Type B pancreatic cell (in vitro differentiated cells): ENCODE measurements at places on chromosomes 2 and 18.

GRCh38 chr2:168196764-168197180, 50.6 kb downstream of the STK39 start:
- peaks cover 44% of the 10 kb centered on the region for H3K4me1 ChIP-seq
- no peaks in the 10 kb centered on the region for H3K27me3 ChIP-seq
- no peak for DNase-seq
- peaks cover 14% of the 10 kb centered on the region for H3K36me3 ChIP-seq
- H3K4me3 ChIP-seq, result peak overlapping the region; percentile 6
- H3K27ac ChIP-seq, result peak overlapping the region; percentile 36

- H3K4me3 ChIP-seq, result no peak overlapping the region
- H3K4me1 ChIP-seq, result peaks cover 32% of the 10 kb centered on the region
Observed at GRCh38 chr18:58117786-58118403, 73.9 kb downstream of the NEDD4L start.

- peak overlapping the region; percentile 88 for H3K27ac ChIP-seq
- H3K4me3 ChIP-seq, result peak overlapping the region; percentile 91
- H3K4me1 ChIP-seq, result peaks cover 28% of the 10 kb centered on the region
- peaks cover 4% of the 10 kb centered on the region for H3K27me3 ChIP-seq
- H3K36me3 ChIP-seq, result peaks cover 9% of the 10 kb centered on the region
- peak; percentile 72 for DNase-seq
Observed at GRCh38 chr2:223944166-223944702, 901 bp downstream of the WDFY1 start.

DNA sequence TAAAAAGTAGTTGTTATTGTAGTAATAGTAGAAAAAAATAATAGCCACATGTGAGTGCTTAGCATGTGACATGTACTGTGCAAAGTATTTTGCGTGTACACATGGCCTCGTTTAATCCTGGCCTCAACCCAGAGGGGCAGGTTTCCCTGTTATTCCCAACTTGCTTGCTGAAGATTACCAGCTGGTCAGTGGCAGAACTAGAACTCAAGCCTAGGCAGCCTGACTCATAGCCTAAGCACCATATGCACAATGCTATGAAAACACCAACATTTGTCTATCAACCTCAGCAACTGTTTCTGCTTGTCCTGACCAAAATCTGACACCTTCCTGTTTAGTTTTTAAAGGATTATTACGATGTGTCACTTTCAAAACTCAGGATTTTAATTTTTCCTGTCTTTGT, 234.9 kb upstream of the SMAD7 start:
- no peaks in the 10 kb centered on the region for H3K36me3 ChIP-seq
- DNase-seq, result no peak
- H3K27me3 ChIP-seq, result no peaks in the 10 kb centered on the region
- no peak overlapping the region for H3K4me3 ChIP-seq
- no peak overlapping the region for H3K27ac ChIP-seq

GRCh38 chr2:134375935-134376334, 122.1 kb downstream of the MGAT5 start:
- no peak for DNase-seq
- no peak overlapping the region for H3K4me3 ChIP-seq
- H3K27ac ChIP-seq, result no peak overlapping the region
- no peaks in the 10 kb centered on the region for H3K27me3 ChIP-seq

GRCh38 chr2:196252408-196253115, 81.2 kb upstream of the STK17B start:
- H3K27ac ChIP-seq, result no peak overlapping the region
- H3K4me3 ChIP-seq, result no peak overlapping the region
- no peak for DNase-seq
- H3K36me3 ChIP-seq, result peaks cover 22% of the 10 kb centered on the region
- H3K4me1 ChIP-seq, result peaks cover 5% of the 10 kb centered on the region

GRCh38 chr2:100334929-100335328, 12.6 kb upstream of the LONRF2 start:
- H3K4me3 ChIP-seq, result no peak overlapping the region
- H3K4me1 ChIP-seq, result no peaks in the 10 kb centered on the region

GRCh38 chr2:75466708-75467311, 93.9 kb downstream of the EVA1A start:
- DNase-seq, result no peak
- no peak overlapping the region for H3K27ac ChIP-seq
- peaks cover 28% of the 10 kb centered on the region for H3K4me1 ChIP-seq

- no peak overlapping the region for H3K4me3 ChIP-seq
- H3K27me3 ChIP-seq, result peaks cover 15% of the 10 kb centered on the region
- DNase-seq, result no peak
- no peaks in the 10 kb centered on the region for H3K4me1 ChIP-seq
Observed at GRCh38 chr2:112615051-112615450, 30.6 kb downstream of the CHCHD5 start.

DNA sequence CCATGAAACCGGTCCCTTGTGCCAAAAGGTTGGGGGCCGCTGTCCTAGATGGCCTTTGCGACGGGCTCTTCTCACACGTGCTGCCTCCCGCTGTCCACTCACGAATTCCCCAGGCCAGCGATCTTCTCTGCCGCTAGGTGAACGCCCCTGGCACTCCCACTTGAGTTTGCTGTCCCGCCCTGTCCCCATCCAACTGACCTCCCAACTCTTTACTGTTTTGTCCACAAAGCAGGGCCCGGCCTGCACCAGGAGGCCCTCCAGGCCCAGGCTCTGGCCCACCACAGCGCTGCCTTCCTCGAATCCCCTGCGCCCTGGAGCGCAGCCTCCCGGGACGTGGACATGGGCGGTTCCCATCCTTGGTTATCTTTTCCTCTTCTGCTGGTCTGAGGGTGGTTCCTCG, 69.7 kb upstream of the PXDN start:
- H3K4me1 ChIP-seq, result peaks cover 18% of the 10 kb centered on the region
- DNase-seq, result no peak
- peaks cover 10% of the 10 kb centered on the region for H3K27me3 ChIP-seq
- no peak overlapping the region for H3K4me3 ChIP-seq
- peak overlapping the region; percentile 48 for H3K27ac ChIP-seq

- H3K27me3 ChIP-seq, result peaks cover 4% of the 10 kb centered on the region
- H3K27ac ChIP-seq, result no peak overlapping the region
- no peaks in the 10 kb centered on the region for H3K4me1 ChIP-seq
- no peak overlapping the region for H3K4me3 ChIP-seq
- H3K36me3 ChIP-seq, result no peaks in the 10 kb centered on the region
Observed at GRCh38 chr2:52821631-52822030, 946.0 kb upstream of the CHAC2 start.

- no peaks in the 10 kb centered on the region for H3K36me3 ChIP-seq
- no peak overlapping the region for H3K4me3 ChIP-seq
- H3K27ac ChIP-seq, result no peak overlapping the region
- no peak for DNase-seq
- peaks cover 6% of the 10 kb centered on the region for H3K4me1 ChIP-seq
Observed at GRCh38 chr18:53698907-53699306, 525.6 kb downstream of the MBD2 start.

DNA sequence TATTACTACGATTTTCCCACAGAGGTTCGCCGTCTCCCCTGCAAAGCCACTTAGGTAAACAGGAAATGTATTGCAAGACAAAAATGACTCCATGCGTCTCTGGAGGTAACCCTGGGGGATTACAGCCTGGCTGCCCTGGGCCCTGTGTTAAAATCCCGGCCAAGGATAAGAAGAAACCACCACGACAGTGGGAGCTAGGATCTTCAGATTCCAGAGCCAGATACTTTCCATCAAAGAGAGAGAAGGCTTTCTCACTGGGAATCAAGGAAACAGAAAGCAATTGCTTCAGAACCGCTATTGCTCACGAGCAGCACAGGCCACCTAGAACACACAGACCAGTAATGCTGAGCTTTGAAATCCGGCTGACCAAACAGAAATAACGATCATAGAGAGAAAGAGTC, 97.9 kb upstream of the ZNF516 start:
- H3K4me3 ChIP-seq, result no peak overlapping the region
- H3K27me3 ChIP-seq, result peaks cover 4% of the 10 kb centered on the region
- no peaks in the 10 kb centered on the region for H3K36me3 ChIP-seq
- DNase-seq, result peak; percentile 39
- peak overlapping the region; percentile 48 for H3K27ac ChIP-seq
- peaks cover 35% of the 10 kb centered on the region for H3K4me1 ChIP-seq

DNA sequence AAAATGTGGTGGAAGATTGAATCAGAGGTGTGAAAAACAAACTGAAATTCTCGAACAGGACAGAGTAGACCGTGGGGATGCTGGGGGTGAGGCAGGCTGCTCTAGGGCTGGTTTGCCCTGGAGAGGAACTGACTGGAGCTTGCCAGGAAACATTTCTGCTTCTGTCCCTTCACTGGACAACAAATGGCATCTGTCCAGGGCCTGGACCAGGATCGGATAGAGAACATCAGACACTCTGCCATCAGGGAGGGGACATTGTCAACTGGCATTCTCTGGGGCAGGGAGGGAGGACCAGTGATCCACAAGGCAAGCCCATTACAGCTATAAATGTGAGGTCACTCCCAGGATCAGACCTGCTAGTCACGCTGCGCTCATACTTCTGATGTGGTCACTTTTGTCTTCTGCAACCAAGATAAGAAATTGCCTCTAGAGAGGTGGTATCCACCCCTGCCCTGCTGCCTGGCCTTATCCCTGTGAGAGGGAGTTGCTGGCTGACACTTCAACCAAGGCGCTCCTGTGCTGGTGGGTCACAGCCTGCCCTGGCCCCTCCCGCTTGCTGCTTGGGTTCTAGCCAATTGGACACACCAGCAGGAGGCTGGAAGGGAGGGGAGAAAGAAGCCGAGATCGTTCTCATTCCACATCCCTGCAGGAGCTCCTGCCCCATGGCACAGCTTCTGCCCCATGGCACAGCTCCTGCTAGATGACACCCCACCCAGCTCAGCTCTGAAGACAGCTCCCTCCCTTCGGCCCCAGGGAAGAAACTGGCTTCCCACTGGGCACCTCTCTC, 8.7 kb downstream of the NPPC start:
- H3K27me3 ChIP-seq, result peaks cover 13% of the 10 kb centered on the region
- no peaks in the 10 kb centered on the region for H3K4me1 ChIP-seq
- no peaks in the 10 kb centered on the region for H3K36me3 ChIP-seq
- no peak overlapping the region for H3K27ac ChIP-seq
- DNase-seq, result no peak
- H3K4me3 ChIP-seq, result no peak overlapping the region

GRCh38 chr2:46241344-46241743, 55.9 kb upstream of the EPAS1 start:
- no peak overlapping the region for H3K4me3 ChIP-seq
- H3K36me3 ChIP-seq, result no peaks in the 10 kb centered on the region
- H3K27ac ChIP-seq, result peak overlapping the region; percentile 48
- peaks cover 17% of the 10 kb centered on the region for H3K4me1 ChIP-seq
- DNase-seq, result no peak

- H3K36me3 ChIP-seq, result peaks cover 10% of the 10 kb centered on the region
- no peaks in the 10 kb centered on the region for H3K27me3 ChIP-seq
- H3K4me1 ChIP-seq, result no peaks in the 10 kb centered on the region
- no peak overlapping the region for H3K4me3 ChIP-seq
Observed at GRCh38 chr18:49878567-49879270, 65.4 kb upstream of the ACAA2 start.

DNA sequence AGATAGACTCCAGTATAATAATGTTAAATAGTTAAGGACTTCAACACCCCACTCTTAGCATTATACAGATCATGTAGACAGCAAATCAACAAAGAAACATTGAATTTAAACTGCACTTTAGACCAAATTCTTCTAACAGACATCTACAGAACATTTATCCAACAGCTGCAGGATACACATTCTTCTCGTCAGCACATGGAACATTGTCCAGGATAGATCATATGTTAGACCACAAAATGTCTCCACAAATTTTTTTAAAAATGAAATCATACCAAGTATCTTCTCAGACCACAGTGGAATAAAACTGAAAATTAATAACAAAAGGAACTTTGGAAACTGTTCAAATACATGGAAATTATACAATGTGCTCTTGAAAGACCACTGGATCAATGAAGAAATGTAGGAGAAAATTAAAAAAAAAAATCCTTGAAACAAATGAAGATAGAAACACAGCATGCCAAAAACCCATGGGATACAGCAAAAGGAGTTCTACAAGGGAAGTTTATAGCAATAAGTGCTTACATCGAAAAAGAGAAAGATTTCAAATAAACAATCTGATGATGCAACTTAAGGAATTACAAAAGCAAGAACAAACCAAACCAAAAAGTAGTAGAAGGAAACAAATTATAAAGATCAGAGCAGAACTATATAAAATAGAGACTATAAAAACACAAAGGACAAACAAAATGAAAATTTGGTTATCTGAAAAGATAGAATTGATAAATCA, 12.3 kb upstream of the SPP2 start:
- no peaks in the 10 kb centered on the region for H3K4me1 ChIP-seq
- no peak overlapping the region for H3K27ac ChIP-seq
- no peaks in the 10 kb centered on the region for H3K36me3 ChIP-seq
- H3K27me3 ChIP-seq, result peaks cover 12% of the 10 kb centered on the region

GRCh38 chr18:79608535-79608934, 71.1 kb upstream of the CTDP1 start:
- H3K4me1 ChIP-seq, result peaks cover 14% of the 10 kb centered on the region
- H3K27me3 ChIP-seq, result no peaks in the 10 kb centered on the region
- no peak for DNase-seq
- H3K27ac ChIP-seq, result no peak overlapping the region
- H3K36me3 ChIP-seq, result no peaks in the 10 kb centered on the region
- no peak overlapping the region for H3K4me3 ChIP-seq

- no peak overlapping the region for H3K4me3 ChIP-seq
- no peak for DNase-seq
- no peak overlapping the region for H3K27ac ChIP-seq
Observed at GRCh38 chr2:23757686-23758433, 169.1 kb downstream of the ATAD2B start.

- peak; percentile 39 for DNase-seq
- H3K4me1 ChIP-seq, result peaks cover 25% of the 10 kb centered on the region
- H3K27ac ChIP-seq, result no peak overlapping the region
Observed at GRCh38 chr2:239178954-239179353, 221.9 kb downstream of the HDAC4 start.

GRCh38 chr18:72811047-72811446, 56.7 kb downstream of the NETO1 start:
- peaks cover 11% of the 10 kb centered on the region for H3K27me3 ChIP-seq
- H3K4me3 ChIP-seq, result no peak overlapping the region
- no peak overlapping the region for H3K27ac ChIP-seq
- no peaks in the 10 kb centered on the region for H3K4me1 ChIP-seq
- H3K36me3 ChIP-seq, result no peaks in the 10 kb centered on the region

GRCh38 chr2:180655393-180655792, 325.0 kb upstream of the UBE2E3 start:
- H3K4me1 ChIP-seq, result peaks cover 4% of the 10 kb centered on the region
- no peak for DNase-seq
- H3K27me3 ChIP-seq, result peaks cover 3% of the 10 kb centered on the region
- no peak overlapping the region for H3K27ac ChIP-seq
- H3K4me3 ChIP-seq, result no peak overlapping the region

GRCh38 chr2:70385966-70386595, 84.2 kb upstream of the FAM136A start:
- peaks cover 3% of the 10 kb centered on the region for H3K27me3 ChIP-seq
- H3K27ac ChIP-seq, result peak overlapping the region; percentile 32
- no peak overlapping the region for H3K4me3 ChIP-seq
- no peak for DNase-seq

GRCh38 chr2:5315512-5315911, 376.7 kb upstream of the SOX11 start:
- DNase-seq, result no peak
- peaks cover 11% of the 10 kb centered on the region for H3K4me1 ChIP-seq
- H3K4me3 ChIP-seq, result no peak overlapping the region
- peaks cover 4% of the 10 kb centered on the region for H3K27me3 ChIP-seq
- H3K27ac ChIP-seq, result no peak overlapping the region
- H3K36me3 ChIP-seq, result no peaks in the 10 kb centered on the region

- H3K36me3 ChIP-seq, result no peaks in the 10 kb centered on the region
- no peaks in the 10 kb centered on the region for H3K27me3 ChIP-seq
- no peak overlapping the region for H3K4me3 ChIP-seq
- no peak for DNase-seq
Observed at GRCh38 chr2:172928756-172929155, 146.9 kb upstream of the MAP3K20 start.

GRCh38 chr18:3481696-3482210, 31.8 kb downstream of the TGIF1 start:
- H3K27ac ChIP-seq, result no peak overlapping the region
- H3K4me1 ChIP-seq, result peaks cover 3% of the 10 kb centered on the region
- H3K27me3 ChIP-seq, result peaks cover 4% of the 10 kb centered on the region
- H3K4me3 ChIP-seq, result no peak overlapping the region
- no peaks in the 10 kb centered on the region for H3K36me3 ChIP-seq
